ENCODE measurements at places on chromosomes 12 and 14. TPM values are rescaled to one million over a fixed set of nuclear protein-coding genes. Genes with fewer than 3 reads are reported as not detected.

FGFR1OP2 gene
- total RNA-seq: 34.1 TPM

NDUFB1 gene
- total RNA-seq: 312 TPM

CCDC184 gene
- total RNA-seq: 0.41 TPM

TAS2R10 gene
- total RNA-seq: 0.15 TPM

MORN3 gene
- total RNA-seq: 0.73 TPM

TAS2R14 gene
- total RNA-seq: 5.5 TPM

CLEC1B gene
- not detected for total RNA-seq

TAS2R31 gene
- 2.9 TPM for total RNA-seq

AP5M1 gene
- 27.9 TPM for total RNA-seq

ABCC9 gene
- 1.1 TPM for total RNA-seq

SMIM41 gene
- total RNA-seq: not detected

CALCOCO1 gene
- total RNA-seq: 70.5 TPM

RAD9B gene
- total RNA-seq: 0.29 TPM

KITLG gene
- 86.0 TPM for total RNA-seq

DDX55 gene
- total RNA-seq: 20.6 TPM

WSCD2 gene
- not detected for total RNA-seq

KRT80 gene
- 1.5 TPM for total RNA-seq

LGALS3 gene
- total RNA-seq: 38.2 TPM

TIMELESS gene
- 13.9 TPM for total RNA-seq

FAM181A gene
- total RNA-seq: not detected

CACNA1C gene
- 0.47 TPM for total RNA-seq

SLC10A1 gene
- not detected for total RNA-seq

MYO1A gene
- not detected for total RNA-seq

SAMD15 gene
- total RNA-seq: 3.3 TPM

CCDC177 gene
- total RNA-seq: not detected

CD69 gene
- 32.5 TPM for total RNA-seq

DDN gene
- 0.12 TPM for total RNA-seq

NEUROD4 gene
- not detected for total RNA-seq

CDH24 gene
- total RNA-seq: 11.9 TPM

KRT71 gene
- total RNA-seq: not detected

MGST1 gene
- total RNA-seq: 4.7 TPM

HOXC4 gene
- total RNA-seq: 0.10 TPM

MYL6 gene
- total RNA-seq: 3,870 TPM

TAMALIN gene
- 53.3 TPM for total RNA-seq

NELL2 gene
- total RNA-seq: 0.35 TPM

GPD1 gene
- 2.6 TPM for total RNA-seq

CHGA gene
- total RNA-seq: 0.29 TPM

RASSF8 gene
- total RNA-seq: 38.7 TPM

CEP170B gene
- 27.5 TPM for total RNA-seq

CAPZA3 gene
- not detected for total RNA-seq

CIDEB gene
- total RNA-seq: 2.0 TPM

RXYLT1 gene
- 13.5 TPM for total RNA-seq

NINJ2 gene
- 2.7 TPM for total RNA-seq

DHRS2 gene
- total RNA-seq: not detected

RD3L gene
- not detected for total RNA-seq

AMIGO2 gene
- total RNA-seq: 40.9 TPM

TPCN1 gene
- total RNA-seq: 29.5 TPM

NGB gene
- not detected for total RNA-seq

GPR68 gene
- 3.7 TPM for total RNA-seq

KRT77 gene
- not detected for total RNA-seq

RNASE7 gene
- total RNA-seq: not detected

ACOT4 gene
- 0.29 TPM for total RNA-seq

TPH2 gene
- total RNA-seq: not detected

PLEKHG7 gene
- not detected for total RNA-seq

OR4E2 gene
- total RNA-seq: not detected

GALNT9 gene
- not detected for total RNA-seq

SYNE3 gene
- total RNA-seq: 5.8 TPM

RNASE3 gene
- total RNA-seq: not detected
